GOT3 (cell line): ENCODE measurements at places on chromosomes 11 and 22.

GRCh38 chr11:36093548-36093947, 149.7 kb downstream of the LDLRAD3 start:
- DNase-seq = no peak

GRCh38 chr22:41648432-41648831, 27.3 kb downstream of the XRCC6 start:
- DNase-seq = no peak

DNA sequence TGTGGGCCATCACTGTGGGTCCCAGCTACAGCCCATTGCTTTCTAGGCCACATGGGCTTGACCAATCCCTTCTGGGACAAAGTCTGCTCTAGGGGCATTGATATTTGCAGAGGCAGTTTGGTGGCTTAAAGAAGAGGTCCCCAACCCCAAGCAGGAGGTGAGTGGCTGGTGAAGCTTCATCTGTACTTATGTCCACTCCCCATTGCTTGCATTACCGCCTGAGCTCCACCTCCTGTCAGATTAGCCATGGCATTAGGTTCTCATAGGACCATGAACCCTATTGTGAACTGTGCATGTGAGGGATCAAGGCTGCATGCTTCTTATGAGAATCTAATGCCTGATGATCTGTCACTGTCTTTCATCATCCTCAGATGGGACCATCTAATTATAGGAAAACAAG, 54.4 kb upstream of the CADM1 start:
- DNase-seq = no peak

DNA sequence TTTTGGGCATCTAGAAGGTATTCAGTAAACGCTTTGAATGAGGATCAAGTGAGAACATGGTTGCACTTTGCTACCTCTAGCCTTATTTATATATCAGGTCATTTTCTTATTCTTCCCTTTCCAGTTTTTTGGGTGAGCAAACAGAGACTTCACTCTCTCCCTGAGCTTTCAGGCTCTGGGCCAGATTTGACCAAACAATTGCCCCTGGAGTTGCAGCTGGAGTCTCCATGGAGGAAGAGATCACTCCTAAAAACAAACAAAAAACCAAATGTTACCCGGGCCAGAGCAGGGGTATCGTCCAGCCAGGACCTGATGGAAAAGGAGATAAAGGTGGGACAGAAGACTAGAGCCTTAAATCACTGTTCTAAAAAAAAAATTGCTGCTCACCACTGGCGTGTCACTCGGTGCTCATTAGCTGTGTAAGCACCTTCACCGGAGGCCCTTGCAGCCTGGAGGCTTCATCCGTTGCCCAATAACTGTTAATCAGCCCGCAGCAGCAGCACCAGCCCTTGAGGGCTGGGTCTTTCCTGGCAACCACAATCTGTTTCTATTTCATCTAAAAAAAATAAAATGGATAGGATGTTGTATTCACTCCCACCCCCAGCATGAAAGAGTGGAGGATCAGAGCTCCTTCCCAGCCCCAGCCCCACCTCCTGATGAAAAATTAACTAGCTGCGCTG, 125.0 kb downstream of the PKNOX2 start:
- DNase-seq = no peak

DNA sequence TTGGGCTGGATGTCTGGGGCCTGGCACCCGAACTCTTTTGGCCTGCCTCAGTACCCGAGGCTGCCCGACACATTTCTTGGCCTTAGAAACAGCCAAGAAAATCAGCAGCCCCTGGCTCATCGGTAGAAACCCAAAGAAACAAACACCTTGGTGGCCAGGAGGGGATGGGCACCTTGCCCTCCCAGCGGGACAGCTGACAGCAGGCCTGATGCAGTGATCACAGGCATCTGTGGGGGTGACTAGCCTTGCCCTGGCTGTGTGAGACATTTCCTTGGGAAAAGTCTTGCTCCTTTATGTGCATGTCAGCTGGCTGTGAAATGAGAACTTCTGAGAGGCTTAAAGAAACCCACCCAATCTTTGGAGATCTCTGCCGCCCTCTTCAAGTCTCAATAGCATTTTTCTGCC, 60.9 kb downstream of the SMIM38 start:
- DNase-seq = no peak

DNA sequence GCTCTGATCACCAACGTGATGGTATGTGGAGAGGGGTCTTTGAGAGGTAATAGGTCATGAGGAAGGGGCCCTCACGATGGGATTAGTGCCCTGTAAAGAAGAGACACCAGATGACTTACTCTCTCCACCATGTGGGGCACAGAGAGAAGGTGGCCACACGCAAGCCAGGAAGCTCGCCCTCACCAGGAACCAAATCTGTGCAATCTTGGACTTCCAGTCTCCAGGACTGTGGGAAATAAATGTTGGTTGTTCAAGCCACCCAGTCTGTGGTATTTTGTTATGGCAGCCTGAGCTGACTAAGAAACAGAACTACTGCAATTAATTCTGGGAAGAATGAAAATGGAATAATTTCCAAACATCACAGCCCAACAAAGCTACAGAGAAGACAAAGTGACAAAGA, 117.5 kb downstream of the SNX19 start:
- DNase-seq = no peak

DNA sequence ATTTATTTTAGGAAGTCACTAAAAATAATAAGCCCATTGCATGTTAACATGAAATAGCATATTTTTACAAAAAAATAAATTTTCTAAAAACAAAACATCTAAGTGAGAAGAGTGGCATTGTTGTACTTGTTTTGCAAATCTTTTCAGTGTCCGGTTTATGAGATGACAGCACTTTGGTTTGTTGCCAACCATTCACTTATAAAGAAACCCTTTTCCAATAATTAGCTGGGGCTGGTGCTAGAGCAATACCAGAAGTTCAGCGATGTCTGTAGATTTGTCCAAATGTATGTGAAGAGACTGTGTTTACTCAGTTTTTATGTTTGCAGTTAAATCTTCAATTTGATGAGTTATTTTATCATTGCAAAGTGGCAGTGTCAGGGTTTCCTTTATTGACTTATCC, 22.1 kb upstream of the KRTAP5-7 start:
- no peak for DNase-seq

GRCh38 chr22:30569674-30570202, 4.7 kb downstream of the GAL3ST1 start:
- DNase-seq = no peak

DNA sequence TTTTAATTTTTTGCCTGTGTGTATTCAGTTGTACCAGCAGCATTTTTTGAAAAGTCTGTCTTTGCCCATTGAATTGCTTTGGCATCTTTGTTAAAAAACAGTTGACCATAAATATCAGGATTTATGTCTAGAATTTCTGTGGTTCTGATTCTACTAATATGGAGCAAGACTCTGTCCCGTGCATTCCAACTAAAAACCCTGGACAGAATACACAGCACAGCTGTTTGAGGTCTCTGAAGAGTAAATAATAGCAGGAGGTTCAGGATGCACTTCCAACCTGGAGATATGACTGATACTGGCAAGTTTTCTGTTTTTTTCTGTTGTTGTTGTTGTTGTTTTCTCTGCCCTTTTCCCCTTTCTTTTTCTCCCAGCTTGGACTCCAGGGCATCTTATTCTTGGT, 141.9 kb downstream of the TMEM135 start:
- no peak for DNase-seq

GRCh38 chr11:67279589-67280340, 9.3 kb upstream of the ANKRD13D start:
- DNase-seq = no peak

GRCh38 chr11:71787098-71787823, 45.7 kb upstream of the DEFB108B start:
- DNase-seq = peak; percentile 92

- DNase-seq = no peak
Observed at GRCh38 chr11:30244265-30244664, 13.5 kb downstream of the FSHB start.

GRCh38 chr11:70548976-70549375, 150.6 kb downstream of the CTTN start:
- no peak for DNase-seq

GRCh38 chr11:42589286-42589685, 722.5 kb upstream of the API5 start:
- DNase-seq = no peak

DNA sequence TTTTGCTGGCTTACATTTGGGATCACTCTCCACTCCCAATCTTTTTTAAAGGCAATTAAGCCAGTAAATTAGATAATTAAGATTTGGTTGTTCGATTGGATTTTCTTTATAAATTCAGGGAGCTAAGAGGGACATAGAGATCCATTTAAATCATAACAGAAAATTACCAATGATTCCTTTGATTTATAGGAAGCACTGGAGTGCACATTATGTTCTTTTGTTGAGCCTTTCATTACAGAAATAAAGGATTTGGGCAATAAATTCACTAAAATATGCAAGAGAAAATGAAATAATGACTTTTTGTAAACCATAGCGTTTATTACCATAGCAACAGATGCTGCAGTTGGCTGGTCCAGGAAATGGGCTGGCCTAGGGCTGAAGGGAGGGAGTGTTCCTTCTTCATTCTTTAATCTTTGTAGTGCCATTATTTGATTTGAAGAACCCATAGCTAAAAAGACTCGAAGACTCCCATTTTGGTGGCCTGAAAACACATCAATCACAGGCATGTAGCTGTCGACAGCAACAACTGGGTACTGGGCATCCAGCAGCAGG, 73.0 kb downstream of the C2CD3 start:
- no peak for DNase-seq

GRCh38 chr11:33933602-33934001, 41.7 kb upstream of the LMO2 start:
- DNase-seq = no peak

DNA sequence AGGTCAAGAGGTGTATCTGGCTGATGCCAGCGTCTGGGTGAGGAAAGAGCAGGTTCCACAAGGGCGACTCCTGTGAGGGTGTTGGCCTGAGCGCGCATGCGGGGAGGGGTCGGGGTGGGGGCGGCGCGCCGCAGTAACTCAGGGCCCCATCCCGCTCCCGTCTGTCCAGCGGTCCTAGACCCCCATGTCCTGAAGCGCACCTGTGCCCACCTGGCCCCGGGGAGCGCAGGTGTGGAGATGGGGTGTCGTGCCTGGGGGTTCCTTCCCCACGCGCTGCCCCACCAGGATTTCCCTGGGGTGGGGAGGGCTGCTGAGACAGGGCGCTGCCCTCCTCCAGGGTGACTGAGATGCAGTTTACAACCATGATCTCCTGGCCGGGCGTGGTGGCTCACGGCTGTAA, 20.9 kb downstream of the RNH1 start:
- DNase-seq = no peak

GRCh38 chr11:107577346-107577711, 11.8 kb upstream of the ALKBH8 start:
- DNase-seq = no peak

- no peak for DNase-seq
Observed at GRCh38 chr11:33452836-33453624, 195.8 kb downstream of the HIPK3 start.

DNA sequence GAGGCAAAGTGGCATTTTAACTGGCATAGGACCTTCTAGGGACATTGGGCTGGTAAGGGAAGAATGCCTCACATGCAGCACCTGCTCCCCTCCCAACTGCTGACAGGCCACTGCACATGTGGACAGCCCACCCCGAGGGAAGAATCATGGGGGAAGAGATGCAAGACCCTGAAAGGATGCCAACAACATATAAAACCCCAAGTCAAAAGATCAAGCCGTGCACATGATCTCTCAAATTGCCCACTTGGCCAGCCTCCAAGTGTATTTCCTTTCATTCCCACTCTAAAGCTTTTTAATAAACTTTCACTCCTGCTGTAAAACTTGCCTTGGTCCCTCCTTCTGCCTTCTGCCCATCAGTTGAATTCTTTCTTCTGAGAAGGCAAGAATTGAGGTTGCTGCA, 947.8 kb upstream of the CCDC90B start:
- no peak for DNase-seq

GRCh38 chr11:8276528-8276927, 12.8 kb upstream of the LMO1 start:
- no peak for DNase-seq

DNA sequence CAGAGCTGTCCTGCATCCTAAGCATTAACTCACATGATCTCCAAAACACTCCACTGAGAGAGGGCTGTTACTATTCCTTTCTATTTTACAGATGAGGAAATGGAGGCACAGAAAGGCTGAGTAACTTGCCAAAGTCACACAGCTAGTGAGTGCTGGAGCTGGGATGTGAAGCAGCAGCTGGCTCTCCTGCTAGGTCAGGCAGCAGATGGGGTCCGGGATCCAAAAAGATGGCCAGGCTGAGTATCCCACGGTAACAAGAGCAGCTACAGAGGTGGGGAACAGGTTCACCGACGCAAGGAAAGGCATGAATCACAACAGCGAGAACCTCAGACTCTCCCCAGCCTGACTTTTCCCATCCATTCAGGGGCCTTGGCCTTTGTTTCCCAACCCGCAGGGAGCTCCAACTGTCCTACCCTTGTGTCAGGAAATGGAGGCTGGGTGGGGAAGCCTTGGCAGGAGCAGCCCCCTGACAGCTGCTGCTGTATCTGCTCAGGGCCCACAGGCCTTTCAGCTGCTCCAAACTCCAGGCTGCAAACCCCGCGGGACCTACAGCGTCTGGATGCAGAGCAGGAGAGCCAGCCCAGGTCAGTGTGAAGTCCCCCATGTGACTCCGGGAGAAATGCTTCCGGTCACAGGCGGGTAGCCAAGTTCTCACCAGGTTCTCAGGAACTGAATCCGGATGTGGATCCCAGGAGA, 29.5 kb downstream of the DKK3 start:
- no peak for DNase-seq

- DNase-seq = no peak
Observed at GRCh38 chr22:21940521-21940920, 12.1 kb downstream of the PPM1F start.

DNA sequence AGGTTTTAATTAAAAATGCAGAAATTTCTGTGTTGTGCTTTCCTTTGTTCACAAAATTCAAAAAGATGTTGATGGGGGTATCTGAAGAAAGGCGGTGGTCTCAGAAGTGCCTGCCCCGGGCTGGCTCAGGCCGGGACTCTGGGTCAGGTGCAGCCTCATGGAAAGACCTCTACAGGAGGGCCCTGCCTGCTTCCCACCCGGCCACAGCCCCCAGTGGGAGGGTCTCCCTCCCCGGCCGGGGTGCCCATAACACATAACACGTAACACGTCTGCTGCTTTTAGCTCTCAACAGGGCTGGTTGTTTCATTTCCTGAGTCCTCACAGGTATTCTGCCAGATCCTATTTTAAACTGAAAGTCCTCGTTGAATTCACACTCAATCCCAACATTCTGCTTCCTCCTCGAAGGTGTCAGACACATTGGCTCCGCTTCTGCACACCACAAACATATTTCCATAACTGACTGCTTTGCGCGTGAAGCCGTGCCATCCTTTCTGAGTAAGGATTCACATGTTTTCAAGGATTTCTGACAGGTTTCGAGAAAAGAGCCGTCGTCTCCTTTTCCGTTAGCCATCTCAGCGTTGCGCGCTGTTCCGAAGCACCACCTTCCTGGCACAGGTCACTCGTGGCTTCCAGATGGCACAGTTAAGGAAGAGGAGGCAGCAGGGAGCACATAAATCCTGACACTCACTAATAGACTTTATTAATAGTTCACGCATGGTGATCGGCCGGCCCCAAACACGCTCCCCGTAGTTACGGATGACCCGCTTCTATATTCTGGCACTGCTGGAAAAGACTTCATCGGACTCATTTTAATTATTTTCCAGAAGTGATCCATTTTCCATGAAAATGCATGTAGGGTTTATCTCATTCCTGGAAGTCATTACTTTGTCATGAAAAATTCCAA, 569.3 kb downstream of the BRD1 start:
- no peak for DNase-seq
